ENCODE measurements at places on chromosomes 3 and 15. TPM values are rescaled to one million over a fixed set of nuclear protein-coding genes. Genes with fewer than 3 reads are reported as not detected.
A peak's percentile ranks its signal among the peaks of the same experiment; 100 is the strongest.

GRCh38 chr15:27844018-27844666 lies 255.0 kb downstream of the OCA2 start:
- DNase-seq = no peak

DNA sequence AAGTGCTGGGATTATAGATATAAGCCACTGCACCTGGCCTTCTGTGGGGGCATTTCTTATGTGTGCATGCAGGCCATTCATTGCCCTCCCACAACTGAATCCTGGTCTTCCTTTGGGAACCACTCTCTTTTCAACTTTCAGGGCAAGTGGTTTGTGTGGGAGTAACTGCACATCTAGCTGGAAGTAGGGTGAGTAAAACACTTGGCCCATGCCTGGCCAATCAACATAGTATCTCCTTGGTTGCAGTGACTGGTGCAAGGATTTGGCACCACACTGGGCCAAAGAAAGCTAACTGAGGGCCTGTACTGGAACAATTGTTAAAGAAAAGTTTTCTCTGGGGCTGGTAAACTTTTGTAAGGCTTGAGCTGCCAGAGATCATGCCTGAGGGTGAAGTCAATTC lies 189.2 kb upstream of the FEZF2 start:
- DNase-seq = no peak

GRCh38 chr15:44537735-44538240 lies 841 bp downstream of the EIF3J start:
- no peak for DNase-seq

DNA sequence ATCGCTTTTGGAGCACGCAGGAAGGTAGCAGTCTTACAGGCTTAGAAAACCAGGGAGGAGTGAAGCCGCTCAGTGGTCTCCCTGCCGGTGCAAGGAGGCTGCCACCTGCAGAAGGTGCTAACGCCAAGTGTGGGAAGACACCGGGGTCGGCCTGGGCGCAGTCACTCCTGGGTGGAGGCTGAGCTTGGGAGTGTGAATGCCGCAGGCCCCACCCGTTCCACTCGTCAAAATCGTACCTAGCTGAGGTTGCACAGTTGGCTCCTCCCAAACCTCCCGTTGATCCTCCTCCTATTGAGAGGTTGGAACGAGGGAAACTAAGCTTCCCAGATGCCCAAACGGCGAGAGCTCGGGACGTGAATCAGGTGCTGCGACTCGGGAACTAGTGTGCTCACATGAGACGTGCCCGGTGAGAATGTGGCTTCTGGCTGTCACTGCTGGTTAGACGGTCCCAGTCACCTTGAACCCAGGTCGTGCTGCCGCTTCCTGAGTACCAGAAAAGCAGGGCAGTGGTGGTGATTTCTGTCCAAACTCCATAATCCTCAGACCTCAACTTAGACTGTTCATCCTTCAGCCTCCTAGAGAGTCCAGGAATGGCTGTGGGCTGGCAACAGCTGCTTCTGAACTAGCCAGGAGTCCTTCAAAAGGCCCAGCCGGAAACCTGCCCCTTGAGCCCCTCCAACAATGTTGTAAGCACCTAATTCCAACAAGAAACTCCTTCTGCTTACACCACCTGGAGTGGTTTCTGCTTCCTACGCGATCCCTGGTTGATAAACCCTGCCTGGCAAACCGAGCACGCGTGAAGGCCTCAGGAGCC lies 156.0 kb downstream of the XXYLT1 start:
- no peak for DNase-seq

DNA sequence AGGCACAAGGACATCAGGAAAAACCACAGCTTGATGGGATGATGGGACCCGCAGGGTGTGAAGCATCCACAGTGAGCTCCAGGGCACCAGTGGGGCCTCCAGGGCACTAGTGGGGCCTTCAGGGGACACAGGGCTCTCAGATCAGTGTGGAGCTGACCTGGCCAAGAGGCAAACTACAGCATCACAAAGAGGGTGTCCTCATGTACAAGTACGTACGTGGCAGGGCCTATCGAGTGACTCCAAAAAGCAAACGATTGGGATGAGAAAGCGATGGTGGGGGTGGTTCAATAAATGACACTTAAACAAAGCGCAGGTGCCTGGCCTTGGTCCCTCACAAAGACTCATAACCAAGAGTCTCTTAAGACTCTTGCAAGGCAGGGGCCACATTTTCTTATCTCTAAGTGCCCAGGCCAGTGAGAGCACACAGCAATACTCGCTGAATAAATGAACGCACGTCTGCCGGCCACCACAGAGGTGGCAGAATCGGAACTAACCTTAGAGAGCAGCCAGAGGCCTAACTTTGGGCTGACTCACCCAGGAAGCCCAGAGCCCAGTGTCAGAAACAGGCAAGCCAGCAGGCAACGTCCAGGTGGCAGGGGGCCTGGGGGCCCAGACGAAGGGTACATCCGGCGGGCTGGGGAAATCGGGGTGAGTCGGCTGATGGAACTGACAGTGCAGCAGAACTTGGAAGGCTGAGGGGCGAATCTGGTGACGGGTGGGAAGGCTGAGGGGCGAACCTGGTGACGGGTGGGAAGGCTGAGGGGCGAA lies 8.7 kb downstream of the PCSK6 start:
- DNase-seq = no peak

GRCh38 chr3:179956416-179956830 lies 80.3 kb downstream of the PEX5L start:
- DNase-seq = no peak

DNA sequence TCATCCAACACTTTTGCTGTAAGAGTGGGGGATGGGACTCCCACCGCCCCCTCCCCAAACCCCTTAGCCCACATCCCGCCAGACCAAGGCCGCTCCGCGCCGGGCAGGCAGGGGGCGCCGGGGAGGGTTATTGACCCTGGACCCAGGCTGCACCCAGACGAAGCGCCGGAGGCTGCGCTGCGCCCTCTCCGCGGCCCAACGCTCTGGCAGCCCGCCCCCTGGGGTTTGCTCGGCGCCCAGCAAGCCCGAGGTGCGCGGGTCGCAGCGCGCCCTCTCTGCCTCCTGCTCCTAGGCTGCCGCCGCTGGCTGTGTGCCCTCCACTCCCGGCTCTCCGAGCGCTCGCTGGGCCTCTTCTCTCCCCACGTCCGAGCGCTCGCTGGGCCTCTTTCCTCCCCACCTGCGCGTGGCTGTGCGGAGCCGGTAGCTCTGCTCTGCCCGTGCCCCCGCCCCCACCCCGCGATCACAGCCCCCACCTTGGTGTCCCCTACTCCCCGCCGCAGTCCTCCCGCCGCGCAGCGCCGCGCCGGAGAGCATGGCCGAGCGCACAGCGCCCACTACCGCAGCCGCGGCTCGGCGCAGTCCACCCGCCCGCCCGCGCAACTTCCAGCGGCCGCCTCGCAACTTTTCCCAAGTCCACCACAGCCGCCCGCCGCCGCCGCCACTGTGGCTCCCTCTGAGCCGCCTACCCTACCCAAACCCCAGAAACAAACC lies 1.2 kb downstream of the MECOM start:
- no peak for DNase-seq

GRCh38 chr15:49110158-49110944 lies 45.0 kb downstream of the COPS2 start:
- no peak for DNase-seq

- DNase-seq = no peak
These were observed 2.5 kb upstream of the ETFA start for GRCh38 chr15:76313731-76314130.

GRCh38 chr3:172751175-172751704 lies 714 bp downstream of the ECT2 start:
- peak; percentile 10 for DNase-seq

GRCh38 chr15:35560258-35560657 lies 14.3 kb upstream of the DPH6 start:
- no peak for DNase-seq

GRCh38 chr15:47929138-47929803 lies 191.5 kb upstream of the SLC24A5 start:
- DNase-seq = no peak

- DNase-seq = no peak
These were observed 666.4 kb downstream of the DIPK2A start for GRCh38 chr3:144638009-144638408.

DNA sequence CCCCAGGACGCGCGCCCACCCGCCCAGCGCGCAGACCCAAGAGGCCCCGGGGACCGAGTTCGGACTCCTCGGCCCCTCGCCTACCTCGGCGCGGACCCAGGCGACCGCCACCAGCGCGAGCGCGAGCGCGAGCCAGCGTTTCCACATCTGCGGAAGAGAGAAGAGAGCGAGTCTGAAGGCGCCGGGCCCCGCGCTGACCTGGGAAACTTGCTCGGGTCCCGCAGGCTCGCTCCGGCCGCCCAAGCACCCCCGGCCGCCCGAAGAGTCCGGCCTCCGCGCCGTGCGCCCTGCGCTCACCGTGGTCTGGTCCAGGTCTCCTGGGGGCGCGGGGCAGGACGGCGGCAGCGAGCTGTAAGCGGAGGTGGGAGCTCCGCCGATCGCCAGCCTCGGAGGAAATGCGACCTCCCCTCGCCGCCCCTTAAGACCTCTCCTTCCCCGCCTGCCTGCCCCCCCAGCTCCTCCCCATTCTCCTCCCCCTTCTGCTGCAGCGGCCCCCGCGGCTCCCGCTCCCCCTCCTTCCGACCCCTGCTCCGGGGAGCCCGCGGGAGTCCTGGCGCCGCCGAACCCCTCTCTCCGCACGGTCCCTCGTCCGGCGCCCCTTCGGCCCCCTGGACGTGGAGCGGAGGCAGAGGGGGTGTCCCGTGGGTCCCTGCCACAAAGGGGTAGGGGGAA lies at the start of gene FSTL1:
FSTL1 (minus strand) TSS at position 393 of the 672 bp plus-strand sequence; CDS start at position 147, 246 bp downstream.
- no peak for DNase-seq

DNA sequence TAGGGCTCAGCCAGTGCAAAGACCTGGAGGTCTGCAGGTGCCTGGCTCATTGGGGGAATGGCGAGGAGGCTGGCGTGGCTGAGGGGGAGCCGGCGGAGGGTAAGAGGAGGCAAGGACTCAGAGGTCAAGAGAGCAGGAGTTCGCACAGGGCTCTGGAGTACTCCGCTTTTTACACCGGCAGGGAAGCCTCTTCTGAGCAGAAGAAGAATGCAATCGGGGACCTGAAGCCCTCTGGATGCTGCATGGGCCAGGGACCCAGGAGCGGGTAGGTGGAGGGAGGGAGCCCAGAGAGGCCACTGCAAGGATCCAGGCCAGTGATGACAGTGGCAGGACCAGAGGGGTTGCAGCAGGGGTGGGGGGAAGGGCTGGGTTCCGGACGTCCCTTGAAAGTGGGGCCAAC lies 70.4 kb upstream of the TAMM41 start:
- DNase-seq = no peak

DNA sequence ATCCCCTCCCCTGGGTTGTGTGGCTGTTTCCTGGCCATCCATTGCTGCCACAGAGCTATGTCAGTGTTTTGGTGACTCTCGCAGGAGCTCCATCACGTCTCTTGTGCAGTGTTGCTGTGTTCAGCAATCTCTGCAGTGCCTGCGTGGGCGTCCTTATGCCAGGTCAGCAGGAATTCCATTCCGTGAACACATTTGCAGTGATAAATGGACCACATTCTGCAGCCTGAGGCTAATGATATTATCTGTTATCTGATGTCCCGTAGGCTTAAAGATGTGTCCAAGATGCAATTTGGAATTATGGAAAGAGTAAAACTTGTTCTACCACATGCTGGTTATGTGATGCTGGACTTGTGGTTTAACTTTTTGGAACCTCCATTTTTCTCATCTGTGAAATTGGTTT lies 25.5 kb upstream of the COL6A6 start:
- no peak for DNase-seq

CASR gene
- total RNA-seq = 0.03 TPM

ANO10 gene
- total RNA-seq = 6.9 TPM

CELF6 gene
- total RNA-seq = 2.4 TPM

KLHL6 gene
- total RNA-seq = 24.2 TPM

All from CD4-positive, alpha-beta T cell (primary cell).